ENCODE measurements at places on chromosomes 7 and 10. TPM values are rescaled to one million over a fixed set of nuclear protein-coding genes. Genes with fewer than 3 reads are reported as not detected.

The MSMB gene
- total RNA-seq, result not detected

The EEF1AKMT2 gene
- total RNA-seq, result 18.0 TPM

The LRRC18 gene
- total RNA-seq, result not detected

The PDK4 gene
- 10.3 TPM for total RNA-seq

The PLEKHS1 gene
- total RNA-seq, result 0.03 TPM

The C10orf143 gene
- total RNA-seq, result 0.27 TPM

The RBP3 gene
- not detected for total RNA-seq

The WNT8B gene
- total RNA-seq, result not detected

The LBX1 gene
- not detected for total RNA-seq

The CCDC3 gene
- 1.3 TPM for total RNA-seq

The DYDC2 gene
- total RNA-seq, result 0.13 TPM

The ANKRD30A gene
- total RNA-seq, result 0.31 TPM

The SPDYE2B gene
- total RNA-seq, result not detected

The TCF7L2 gene
- 15.7 TPM for total RNA-seq

The ADAM12 gene
- total RNA-seq, result 4.3 TPM

The ZFAND2A gene
- total RNA-seq, result 59.6 TPM

The CPXM2 gene
- not detected for total RNA-seq

The AKR1E2 gene
- total RNA-seq, result 6.6 TPM

The GPC2 gene
- 0.84 TPM for total RNA-seq

The CH25H gene
- 0.26 TPM for total RNA-seq

The TAS2R4 gene
- not detected for total RNA-seq

The PPP1R9A gene
- total RNA-seq, result 3.8 TPM

The ZEB1 gene
- total RNA-seq, result 8.0 TPM

The MET gene
- total RNA-seq, result 81.1 TPM

The ZNF487 gene
- total RNA-seq, result 7.1 TPM

The FGFBP3 gene
- 2.7 TPM for total RNA-seq

The ZNF488 gene
- 9.7 TPM for total RNA-seq

The UCMA gene
- not detected for total RNA-seq

The LRIT1 gene
- total RNA-seq, result not detected

The TRIM73 gene
- 1.7 TPM for total RNA-seq

The PCLO gene
- total RNA-seq, result 0.88 TPM

The FKBP9 gene
- 93.5 TPM for total RNA-seq

The TSPAN14 gene
- 152 TPM for total RNA-seq

The FAM3C gene
- 36.5 TPM for total RNA-seq

The PTF1A gene
- total RNA-seq, result not detected

The SOSTDC1 gene
- total RNA-seq, result not detected

The HMX3 gene
- total RNA-seq, result not detected

The HECW1 gene
- 14.9 TPM for total RNA-seq

The PDE6C gene
- not detected for total RNA-seq
